CD4-positive, alpha-beta T cell treated with Interleukin-4 for 1 hour (primary cell): ENCODE measurements at places on chromosomes 16 and 17.

- no peak for DNase-seq
These were observed 40.8 kb upstream of the VPS4A start for GRCh38 chr16:69270395-69270794.

DNA sequence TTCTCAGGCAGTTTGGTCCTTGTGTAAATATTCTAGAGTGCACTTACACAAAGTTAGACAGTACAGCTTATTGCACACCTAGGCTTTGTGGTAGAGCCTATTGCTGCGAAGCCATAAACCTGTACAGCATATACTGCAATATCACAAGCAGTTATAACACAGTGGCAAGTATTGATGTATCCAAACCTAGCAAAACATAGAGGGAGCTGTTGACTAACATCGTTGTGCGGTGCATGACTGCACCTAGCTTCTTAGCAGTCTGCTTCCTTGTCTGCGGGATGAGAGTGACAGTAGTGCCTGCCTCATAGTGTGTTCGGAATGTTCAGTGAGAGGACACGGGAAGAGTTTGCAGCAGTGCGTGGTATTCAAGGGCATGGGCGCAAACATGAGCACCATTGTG lies 78.9 kb downstream of the MPRIP start:
- no peak for DNase-seq

GRCh38 chr16:49596648-49597291 lies 223.2 kb downstream of the C16orf78 start:
- no peak for DNase-seq

- no peak for DNase-seq
These were observed 4.7 kb downstream of the ZACN start for GRCh38 chr17:76083536-76084182.

DNA sequence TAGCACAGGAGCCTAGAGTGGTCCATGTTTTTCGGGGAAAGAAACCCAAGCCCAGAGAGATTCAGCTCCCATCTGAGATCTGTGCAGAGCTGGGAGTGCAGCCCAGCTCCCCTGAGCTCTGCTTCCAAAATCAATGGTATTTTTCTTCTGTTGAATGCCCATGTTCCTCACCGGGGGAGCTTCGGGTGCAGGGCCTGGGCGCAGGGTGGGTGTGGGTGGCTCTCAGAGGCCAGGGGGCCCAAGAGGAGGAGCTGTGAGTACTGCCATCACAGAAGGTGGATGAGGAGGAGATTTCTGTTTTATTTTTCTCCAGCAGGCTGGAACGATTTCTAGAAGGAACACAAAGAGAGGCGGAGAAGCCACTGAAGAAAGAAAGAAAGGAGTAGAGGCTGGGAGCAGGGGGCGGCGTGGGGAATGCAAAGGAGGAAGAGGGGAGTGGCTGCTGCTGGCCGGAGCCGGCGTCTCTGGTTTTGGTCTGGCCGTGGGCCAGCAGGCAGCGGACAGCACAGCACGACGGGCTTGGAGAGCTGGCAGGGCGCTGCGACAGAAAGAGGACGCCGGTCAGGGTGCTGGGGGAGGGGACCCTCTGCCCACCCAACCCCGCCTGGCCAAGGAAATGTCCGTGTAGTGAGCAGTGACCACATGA lies 76.2 kb upstream of the KSR1 start:
- DNase-seq: no peak

- no peak for DNase-seq
These were observed 9.7 kb downstream of the RAP1GAP2 start for GRCh38 chr17:2805961-2806360.

GRCh38 chr17:1829216-1829591 lies 498 bp downstream of the SMYD4 start:
- DNase-seq: no peak

- DNase-seq: peak; percentile 71
These were observed 4.2 kb upstream of the MXRA7 start for GRCh38 chr17:76714822-76715495.

- no peak for DNase-seq
These were observed 105.3 kb downstream of the AMFR start for GRCh38 chr16:56320056-56320455.

DNA sequence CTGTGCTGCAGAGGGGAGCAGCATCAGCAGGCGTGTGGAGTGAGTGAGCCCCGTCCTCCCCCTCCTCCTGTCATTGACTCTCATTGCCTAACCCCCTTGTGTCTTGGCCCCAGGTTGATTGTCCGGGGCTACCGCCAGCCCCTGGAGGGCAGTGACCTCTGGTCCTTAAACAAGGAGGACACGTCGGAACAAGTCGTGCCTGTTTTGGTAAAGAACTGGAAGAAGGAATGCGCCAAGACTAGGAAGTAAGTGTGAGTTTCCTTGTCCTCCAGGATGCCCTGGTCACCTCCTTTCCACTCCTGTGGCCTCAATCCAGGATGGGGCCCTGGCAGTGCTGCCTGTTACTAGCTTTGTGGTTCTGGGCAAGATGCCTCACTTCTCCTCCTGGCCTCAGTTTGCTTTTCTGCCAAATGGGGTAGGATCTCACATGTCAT lies 87.0 kb downstream of the ABCC1 start:
- no peak for DNase-seq

- DNase-seq: no peak
These were observed 9.4 kb downstream of the TOX3 start for GRCh38 chr16:52537516-52537915.

DNA sequence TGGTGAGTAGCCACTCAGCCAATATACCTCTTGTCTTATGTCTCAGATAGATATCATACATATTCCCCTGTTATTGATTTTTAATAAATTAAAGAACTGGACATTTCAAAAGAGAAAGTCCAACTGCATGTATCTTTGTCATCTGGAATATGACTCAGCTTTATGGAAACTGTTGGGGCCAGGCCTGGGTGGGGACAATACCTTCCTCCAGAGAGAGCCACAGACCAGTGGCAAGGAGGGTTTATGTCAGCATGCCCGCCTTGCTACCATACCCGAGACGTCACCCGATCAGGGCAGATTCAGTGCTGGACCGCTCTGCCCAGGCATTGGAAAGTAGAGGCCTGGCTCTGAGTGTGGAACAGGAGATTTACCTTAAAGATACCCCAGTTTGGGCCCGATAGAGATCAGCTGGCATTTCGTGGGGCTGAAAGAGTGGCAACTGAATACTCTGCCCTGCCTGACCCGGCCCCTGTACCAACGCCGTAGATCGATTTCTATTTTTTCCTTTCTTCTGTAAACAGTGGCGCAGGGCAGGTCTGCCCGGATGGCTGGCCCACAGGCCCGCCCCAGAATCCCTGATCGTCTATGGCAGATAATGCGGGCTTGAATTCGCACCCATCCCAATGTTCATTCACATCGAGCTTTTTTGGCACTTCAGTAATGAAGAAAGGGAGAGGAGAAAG lies 158.6 kb downstream of the SALL1 start:
- no peak for DNase-seq

GRCh38 chr17:21076242-21076641 lies 33.4 kb upstream of the USP22 start:
- DNase-seq: no peak

DNA sequence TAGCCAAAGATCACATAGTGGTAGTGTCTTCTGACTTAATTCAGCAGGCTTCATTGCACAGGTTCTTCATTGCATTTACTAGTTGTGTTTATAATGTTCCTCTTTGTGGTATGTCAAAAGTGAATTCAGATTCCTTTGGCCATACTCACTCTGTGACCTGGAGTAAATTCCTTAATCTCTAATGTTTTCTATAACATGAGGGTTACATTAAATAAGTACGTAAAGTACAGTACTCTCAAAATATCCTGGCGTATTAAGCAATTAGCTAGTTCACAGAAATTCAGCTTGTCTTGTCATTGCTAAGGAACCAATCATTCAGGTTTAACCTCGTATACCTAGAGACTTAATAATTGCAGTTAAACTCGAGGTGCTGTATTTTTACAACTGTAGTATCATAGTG lies 4.2 kb downstream of the RPS6KB1 start:
- no peak for DNase-seq

DNA sequence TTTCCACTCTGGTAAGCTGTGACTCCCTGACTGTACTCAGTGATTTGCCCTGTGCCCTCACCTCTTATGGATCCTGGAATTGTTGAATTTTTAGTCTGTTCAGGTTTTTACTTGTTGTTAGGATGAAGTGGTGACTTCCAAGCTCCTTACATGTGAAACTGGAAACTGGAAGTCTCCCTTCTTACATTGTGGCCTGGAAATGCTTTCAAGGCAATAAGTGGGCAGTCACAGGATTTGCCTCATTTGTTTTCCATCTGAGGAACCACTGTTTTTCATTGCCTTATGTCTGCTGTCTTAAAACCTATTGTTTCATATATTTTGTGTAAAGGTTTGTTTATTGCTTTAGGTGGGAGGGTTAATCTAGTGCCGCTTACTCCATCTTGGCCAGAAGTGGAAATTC lies 155.8 kb downstream of the CYB561 start:
- DNase-seq: no peak

DNA sequence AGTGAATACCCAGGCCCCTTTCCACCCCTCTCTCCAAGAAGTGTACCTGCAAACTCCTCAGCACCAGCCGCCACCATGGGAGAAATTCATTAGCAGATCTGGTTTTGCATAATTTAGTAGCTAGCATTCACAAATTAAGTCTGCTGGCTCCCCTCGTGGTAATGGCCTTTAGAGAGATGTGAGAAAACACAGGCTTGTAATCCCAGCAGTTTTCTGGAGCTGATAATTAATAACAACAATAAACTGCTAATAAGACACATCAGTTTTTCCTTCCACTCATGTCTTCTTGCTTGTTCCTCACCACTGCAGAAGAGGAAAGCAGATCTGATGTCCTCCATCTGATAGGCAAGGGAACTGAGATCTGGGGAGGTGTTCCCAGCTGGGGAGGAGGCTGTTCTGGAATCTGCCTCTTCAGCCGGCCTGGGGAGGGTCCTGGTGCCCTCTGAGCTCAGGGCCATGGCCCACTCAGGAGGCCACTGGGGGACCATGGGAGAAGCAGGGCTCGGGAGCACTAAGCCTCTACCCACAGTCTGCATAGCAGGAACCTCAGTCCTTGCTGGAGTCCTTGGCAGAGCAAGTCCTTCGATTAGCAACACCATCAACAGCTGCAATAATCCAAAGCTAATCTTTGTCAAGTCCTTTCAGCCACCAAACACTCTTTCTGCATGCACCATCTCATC lies 74.2 kb upstream of the DNAJA2 start:
- DNase-seq: no peak

GRCh38 chr17:17780922-17781590 lies 55.7 kb downstream of the SREBF1 start:
- no peak for DNase-seq

DNA sequence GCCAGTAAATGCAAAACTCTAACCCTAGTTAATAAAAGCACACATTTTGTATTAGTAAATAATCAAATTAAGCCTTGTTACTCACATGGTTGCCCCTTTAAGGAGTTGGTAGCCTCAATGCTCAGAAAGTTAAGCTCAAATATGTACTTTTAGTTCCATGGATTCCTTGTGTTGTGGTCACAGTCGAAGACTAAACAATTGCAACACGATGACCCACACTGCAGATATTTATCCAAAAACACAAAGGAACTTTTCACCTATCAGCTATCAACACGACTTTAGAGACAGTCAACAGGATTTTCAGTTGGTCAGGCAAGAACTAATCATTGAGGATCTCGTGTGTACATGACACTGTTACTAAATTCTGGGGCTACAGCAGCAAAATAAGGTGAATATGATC lies 47.4 kb upstream of the NUDT7 start:
- no peak for DNase-seq

DNA sequence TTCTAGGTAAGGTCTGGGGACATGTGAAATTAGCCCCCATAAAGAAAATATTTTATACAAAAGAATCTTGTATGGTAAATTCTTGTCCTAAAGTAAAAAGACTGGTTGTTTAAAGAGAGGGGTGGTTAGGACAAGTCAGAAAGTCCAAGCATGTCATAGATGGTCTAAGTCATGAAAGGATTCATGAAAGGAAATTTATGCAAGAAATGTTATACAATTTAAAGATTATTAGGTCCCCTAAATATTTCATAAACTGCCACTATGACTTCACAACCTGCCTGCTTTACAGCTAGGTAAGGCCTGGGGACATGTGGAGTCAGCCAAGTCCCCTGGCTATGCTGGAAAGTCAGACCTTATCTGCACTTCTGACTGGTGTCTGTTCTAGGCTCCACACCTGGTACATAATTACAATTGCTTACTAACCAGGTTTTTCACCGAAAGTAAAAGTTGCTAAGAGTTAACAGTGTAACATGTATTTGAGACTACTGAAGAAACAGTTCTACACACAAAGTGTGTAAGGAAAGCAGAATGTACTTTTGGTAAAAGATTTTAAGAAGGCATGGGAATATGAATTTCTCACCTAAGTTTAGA lies 17.0 kb downstream of the N4BP1 start:
- DNase-seq: no peak

DNA sequence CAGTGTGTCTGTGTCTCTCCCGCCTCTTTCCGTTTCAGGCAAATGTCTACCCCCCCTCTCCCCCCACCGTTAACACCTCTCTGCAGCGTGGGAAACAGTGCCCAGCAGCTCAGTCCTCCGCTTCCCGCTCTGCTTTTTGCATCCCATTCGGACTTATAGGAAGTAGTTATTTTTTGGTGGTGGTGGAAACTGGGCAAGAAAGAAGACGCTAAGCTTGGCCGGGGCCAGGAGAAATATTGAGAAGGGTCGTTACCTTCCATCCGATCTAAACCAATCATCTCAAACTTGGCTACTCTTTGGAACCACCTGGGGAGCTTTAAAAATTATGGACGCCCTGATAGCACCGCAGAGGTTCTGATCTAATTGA lies 499 bp upstream of the HLF start:
- no peak for DNase-seq

DNA sequence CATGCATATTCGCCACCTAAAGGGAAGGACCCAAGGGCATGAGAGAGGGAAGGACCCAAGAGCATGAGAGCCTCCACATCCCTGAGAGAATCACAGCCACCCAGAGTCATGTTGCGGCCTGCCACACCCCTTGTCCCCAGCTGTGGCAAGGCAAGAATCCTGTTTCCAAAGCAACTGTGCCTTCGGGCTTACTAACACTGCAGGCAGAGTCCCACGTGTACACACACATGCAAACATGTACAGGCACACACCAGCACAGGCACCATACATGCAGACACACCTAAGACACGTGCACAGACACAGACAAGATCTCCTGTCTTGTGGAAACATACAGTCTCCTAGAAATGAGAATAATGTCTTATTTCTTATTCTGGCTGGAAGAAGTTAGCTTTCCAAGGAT lies 92.4 kb upstream of the CDYL2 start:
- DNase-seq: no peak

GRCh38 chr16:86501989-86502855 lies 8.1 kb upstream of the FOXF1 start:
- no peak for DNase-seq

- peak; percentile 9 for DNase-seq
These were observed 126.8 kb downstream of the ZFHX3 start for GRCh38 chr16:72921106-72921505.

DNA sequence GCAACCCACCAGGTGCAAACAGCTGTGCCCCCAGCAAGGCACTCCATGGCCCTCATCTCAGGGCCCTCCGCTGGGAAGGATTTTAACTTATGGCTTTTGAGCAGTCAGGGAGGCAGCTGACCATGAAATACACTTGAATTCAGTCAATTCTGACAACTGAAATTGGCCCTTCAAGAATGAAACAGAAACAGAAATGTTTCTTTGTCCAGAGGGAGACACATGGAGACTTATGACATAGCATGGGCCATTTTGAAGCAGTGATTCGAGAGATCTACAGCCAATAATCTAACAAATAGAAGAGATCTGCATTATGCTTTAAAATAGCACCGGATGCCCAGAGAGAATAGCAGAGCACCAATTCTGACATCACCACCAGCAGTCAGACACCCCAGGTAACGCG lies 7.5 kb downstream of the CACNG1 start:
- DNase-seq: no peak

- DNase-seq: no peak
These were observed 96.3 kb upstream of the ZNF469 start for GRCh38 chr16:88286301-88286923.
